ENCODE measurements at places on chromosomes 2 and 18.
A peak's percentile ranks its signal among the peaks of the same experiment; 100 is the strongest.

GRCh38 chr18:8519102-8519501 is 90.1 kb upstream of the RAB12 start:
- no peak for DNase-seq

DNA sequence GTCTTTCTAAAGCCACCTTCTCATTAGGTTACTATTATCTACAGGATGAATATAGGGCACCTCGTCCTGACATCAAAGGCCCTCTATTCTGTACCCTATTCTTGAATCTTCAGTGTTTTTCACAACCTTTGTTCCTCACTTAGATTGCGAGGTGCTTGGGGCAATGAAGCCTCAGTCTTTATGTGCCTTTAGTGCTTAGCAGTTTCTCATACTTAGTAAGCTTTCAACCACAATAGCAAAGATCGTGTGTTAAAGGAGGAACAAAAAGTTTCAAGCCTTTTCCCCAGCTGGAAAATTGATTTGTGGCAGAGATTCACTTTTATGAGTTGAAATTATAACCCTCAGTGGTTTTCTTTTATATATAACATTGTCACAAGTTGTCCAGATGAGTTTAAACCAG is 226.9 kb downstream of the MYO3B start:
- no peak for DNase-seq

GRCh38 chr2:6915399-6915798 is 1.8 kb upstream of the RNF144A start:
- no peak for DNase-seq

DNA sequence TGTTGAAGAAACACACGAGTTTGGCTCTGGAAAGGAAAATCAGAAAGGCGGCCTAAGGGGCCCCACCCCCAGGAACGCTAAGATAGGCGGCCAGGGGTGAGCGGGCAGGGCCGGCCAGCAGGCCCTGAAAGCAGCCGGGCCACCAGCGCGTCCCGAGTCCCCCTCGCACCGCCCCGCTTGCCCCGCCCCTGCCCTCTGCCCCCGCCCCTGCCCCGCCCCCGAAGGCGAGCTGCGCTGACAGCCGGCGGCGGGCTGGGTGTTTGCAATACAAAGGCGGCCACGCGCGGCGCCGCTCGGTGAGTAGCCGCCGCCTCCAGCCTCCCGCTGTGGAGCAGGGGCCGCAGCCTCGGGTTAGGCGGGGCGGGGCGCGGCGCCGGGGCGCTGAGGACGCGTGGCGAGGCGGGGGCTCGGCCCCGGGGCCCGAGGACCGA is at the start of gene LPIN1:
Gene LPIN1, plus strand, starts transcription at position 257 of the 431 bp plus-strand sequence. CDS start 18,910 bp downstream, outside the sequence.
- peak; percentile 76 for DNase-seq

- no peak for DNase-seq
Observed at GRCh38 chr2:189372688-189373257, 68.5 kb upstream of the WDR75 start.

DNA sequence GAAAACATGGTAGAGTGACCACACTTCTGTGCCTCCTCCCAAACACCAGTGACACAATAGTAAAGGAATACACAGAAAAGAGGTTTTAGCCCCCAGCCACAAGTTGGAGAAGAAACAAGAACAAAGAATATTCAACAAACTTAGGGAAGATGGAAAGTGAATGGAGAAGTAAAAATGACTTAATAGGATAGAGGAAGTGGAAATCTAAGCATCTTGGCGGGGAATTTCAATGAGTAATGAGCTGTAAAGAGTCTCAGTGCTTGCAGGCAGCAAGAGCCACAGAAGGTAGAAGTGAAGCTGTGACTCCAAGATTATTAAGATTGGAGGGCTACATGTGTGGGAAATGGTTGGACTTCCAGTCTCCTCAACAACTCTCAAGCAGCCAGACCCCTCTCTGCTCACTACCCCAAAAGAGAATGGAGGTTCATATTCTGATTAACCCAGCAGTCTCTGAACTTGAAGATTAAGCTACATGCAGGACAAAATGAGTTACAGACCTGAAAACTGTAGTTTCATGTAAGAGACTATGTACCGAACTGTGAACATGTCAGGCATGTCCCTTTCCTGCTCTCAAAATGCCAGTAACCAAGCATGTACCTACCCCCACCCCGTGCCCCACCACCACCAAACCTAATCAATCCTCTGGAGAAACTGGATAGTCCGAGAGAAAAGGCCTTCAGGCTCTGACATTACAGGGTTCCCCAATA is 16.9 kb upstream of the HNRNPLL start:
- DNase-seq, result no peak

- DNase-seq, result no peak
Observed at GRCh38 chr2:222057347-222058073, 241.3 kb downstream of the PAX3 start.

DNA sequence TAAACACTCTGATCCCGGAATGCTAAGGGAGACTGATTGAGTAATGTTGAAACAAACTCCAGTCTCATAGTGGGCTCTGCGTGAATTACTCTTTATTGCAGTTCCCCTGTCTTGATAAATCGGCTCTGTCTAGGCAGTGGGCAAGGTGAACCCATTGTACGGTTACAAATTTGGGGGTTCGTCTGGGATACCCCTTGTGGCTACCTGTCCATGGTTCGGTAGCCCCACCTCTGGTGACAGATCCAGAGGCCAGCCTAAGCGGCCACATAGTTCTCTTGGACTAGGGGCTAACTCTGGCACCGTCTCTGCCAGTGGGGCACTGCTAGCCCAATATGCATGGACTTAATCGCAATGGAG is 1.1 kb upstream of the STARD7 start:
- DNase-seq, result no peak

- no peak for DNase-seq
Observed at GRCh38 chr2:31193806-31194205, 23.5 kb downstream of the CAPN14 start.

- DNase-seq, result no peak
Observed at GRCh38 chr2:16173893-16174692, 233.7 kb downstream of the MYCN start.

DNA sequence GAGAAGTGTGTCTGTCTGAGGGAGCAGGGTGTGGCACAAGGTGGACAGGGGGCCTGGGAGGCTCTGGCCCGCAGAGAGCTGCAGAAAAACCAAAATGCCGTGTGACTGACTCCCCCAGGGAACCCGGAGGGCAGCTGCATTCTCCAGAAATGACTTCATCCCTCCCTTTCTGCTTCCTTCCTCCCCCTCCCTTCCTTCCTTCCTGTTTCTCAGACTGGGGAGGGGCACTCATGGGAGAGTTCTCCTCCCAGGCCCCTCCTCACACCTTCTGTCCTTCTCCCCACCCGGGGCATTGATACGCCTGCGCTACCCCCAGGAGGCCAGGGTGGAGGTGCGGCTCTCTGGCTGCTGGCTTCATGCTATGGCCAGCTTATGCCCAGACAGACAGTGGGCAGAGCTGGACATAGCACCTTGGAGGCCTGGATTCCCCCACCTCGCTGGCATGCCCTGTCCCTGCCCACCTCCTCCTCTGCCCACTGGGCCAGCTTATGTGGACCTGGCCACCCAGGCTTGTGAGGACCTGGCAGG is 8.2 kb upstream of the GPR17 start:
- no peak for DNase-seq

DNA sequence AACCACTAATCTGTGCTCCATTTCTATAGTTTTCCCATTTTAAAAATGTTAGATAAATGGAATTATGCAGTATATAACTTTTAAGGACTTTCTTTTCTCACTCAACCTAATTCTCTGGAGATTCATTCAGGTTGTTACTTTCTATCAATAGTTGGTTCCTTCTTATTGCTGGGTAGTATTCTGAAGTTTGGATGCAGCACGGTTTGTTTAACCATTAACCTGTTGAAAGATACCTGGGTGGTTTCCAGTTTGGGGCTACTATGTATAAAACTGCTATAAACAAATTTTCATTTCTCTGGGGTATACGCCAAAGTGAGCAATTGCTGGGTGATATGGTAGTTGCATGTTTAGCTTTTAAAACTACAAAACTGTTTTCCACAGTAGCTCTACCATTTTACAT is 39.1 kb upstream of the MAPRE2 start:
- DNase-seq, result no peak

DNA sequence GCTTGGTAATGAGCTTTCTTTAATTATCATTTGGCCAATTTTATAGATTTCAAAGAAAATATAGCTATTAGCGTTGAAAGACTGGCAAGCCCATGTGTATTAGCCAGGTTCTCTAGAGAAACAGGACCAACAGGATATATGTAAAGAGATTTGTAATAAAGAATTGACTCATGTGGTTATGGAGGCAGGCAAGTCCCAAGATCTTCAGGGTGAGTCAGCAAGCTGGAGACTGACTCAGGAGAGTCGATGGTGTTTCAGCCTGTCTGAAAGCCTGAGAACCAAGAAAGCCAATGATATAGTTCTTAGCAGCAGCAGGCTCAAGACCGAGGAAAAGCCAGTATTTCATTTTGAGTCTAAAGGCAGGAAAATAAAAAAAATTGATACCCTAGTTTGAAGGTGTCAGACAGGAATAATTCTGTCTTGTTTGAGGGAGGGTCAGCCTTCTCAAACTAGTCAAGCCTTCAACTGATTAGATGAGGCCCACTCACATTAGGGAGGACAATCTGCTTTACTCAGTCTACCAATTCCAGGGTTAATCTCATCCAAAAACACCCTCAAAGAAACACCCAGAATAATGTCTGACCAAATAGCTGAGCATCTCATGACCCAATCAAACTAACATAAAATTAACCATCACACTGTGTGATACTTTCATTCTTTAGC is 78.3 kb upstream of the CRIM1 start:
- DNase-seq, result peak; percentile 11

GRCh38 chr2:134449157-134449556 is 195.3 kb downstream of the MGAT5 start:
- no peak for DNase-seq

DNA sequence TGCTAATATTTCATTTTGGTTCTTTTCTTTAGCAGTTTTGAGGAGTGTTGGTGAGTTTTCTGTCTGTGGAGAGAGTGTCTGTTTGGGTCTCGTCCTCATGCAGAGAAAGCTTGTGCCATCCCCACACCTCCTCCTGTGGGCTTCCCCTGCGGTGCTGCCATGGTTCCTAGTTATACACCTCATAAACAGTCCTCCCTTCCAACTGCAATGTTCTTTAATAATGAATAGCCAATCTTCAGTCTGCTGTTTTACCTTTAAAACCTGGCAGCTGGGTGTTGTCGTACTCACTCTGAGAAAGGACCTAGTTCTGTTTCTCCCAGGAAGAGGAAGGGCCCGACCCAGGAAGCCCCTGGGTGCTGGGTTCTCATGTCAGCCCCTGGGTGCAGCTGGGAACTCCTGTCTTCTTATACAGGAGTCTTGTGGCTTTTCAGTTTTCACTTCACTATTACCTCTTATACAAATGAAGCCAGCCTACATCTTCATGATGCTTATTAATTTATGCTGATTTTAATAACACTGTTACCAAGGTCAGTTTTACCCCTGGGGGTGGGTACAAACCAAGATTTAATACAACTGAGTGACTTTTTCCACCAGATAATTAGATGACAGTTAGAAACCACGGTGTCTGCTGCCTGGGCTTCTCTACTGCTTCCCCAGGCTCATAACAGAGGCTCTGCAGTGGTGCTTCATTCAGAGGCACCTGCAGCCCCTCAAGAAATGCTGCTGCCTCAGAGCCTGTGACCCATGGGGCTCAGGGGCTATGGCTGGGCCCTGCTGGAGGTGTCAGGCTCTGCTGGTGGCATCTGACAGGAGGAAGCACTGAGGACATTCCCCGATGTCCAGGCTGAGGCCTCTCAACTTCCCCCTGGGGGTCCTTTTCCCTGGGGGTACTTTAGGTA is 59.1 kb downstream of the COA5 start:
- DNase-seq, result no peak

- no peak for DNase-seq
Observed at GRCh38 chr2:42195559-42195958, 26.4 kb downstream of the EML4 start.

DNA sequence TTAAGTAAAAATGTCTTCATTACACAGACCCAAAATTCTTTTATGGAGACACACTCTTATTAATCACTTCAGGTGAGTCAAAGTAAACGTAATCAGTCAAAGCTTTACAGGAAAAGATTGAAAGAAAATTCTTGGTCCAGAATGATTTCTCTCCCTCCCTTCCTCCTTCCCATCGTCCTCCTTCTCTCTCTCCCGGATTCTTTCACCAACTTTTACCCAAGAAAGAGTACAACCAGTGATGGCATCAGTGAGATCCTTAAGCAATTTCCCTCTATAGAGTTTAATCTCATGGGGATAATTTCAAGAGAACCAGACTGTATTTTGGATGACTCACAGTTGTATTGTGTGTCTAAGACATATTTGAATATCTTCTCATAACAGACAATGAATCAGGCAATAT is 258.1 kb downstream of the ALK start:
- no peak for DNase-seq

DNA sequence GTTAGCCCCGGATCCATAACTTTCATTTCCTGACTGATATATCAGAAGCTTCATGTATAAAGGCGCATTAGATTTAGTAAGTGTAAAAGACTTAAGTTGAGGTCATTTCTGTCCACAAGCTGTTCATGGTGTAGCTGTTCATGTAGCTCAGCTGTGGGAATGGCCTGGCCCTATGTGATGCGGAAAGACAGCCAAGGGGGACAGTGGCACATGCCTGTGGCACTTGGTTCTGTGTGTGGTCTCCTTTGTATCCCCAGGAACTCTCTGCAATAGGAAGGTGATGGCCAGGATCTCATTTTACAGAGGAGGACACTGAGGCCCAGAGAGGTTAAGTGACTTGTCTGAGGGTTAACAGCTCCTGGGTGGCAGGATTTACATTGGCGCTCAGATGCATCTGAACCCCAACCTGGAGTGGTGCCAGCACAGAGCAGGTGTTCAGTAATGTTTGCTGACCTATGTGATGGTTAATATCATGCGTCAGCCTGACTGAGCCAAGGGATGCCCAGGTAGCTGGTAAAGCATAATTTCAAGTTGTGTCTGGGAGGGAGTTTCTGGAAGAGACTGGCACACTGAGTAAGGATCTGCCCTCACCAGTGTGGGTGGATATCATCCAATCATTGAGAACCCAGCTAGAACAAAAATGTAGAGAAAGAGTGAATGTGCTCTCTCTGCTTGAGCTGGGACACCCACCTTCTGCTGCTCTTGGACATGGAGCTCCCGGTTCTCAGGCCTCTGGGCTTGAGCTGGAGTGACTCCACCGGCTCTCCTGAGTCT is 25.4 kb downstream of the HPCAL1 start:
- no peak for DNase-seq
